ENCODE measurements at places on chromosomes 4 and X. TPM values are rescaled to one million over a fixed set of nuclear protein-coding genes. Genes with fewer than 3 reads are reported as not detected.

Gene DAPP1
- not detected for total RNA-seq

- no peak overlapping the region for H3K4me3 ChIP-seq
- peaks cover 15% of the 10 kb centered on the region for H3K36me3 ChIP-seq
- no peaks in the 10 kb centered on the region for H3K4me1 ChIP-seq
- no peak for DNase-seq
These were observed 51.1 kb downstream of the MCUB start for GRCh38 chr4:109611045-109611646.

DNA sequence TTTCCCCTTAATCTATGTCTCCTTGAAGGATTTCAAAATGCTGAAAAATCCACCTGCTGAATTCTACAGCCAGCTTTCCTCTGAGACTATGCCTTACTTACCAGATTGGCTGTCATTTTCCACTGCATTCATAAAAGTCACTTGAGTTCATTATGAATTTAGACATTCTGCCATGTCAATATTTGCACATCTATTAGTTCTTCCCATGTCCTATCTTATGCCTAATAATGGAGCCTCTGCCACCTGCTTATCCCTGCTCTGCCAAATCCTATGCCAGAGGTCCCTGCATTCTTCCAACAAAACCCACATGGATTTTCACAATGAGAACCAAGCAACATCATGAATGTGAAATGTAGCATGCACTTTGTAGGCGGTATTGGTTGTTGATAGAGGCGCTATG lies 42.6 kb downstream of the GASK1B start:
- peaks cover 6% of the 10 kb centered on the region for H3K4me1 ChIP-seq
- H3K27ac ChIP-seq: no peak overlapping the region
- no peak overlapping the region for H3K4me3 ChIP-seq
- no peaks in the 10 kb centered on the region for H3K27me3 ChIP-seq
- DNase-seq: no peak

- no peaks in the 10 kb centered on the region for H3K4me1 ChIP-seq
- no peak overlapping the region for H3K27ac ChIP-seq
- no peak for DNase-seq
- H3K4me3 ChIP-seq: no peak overlapping the region
- peaks cover 1% of the 10 kb centered on the region for H3K27me3 ChIP-seq
These were observed 8.5 kb upstream of the GPR50 start for GRCh38 chrX:151167791-151168345.

Measured in endothelial cell (in vitro differentiated cells).